Stimulated activated CD8-positive, alpha-beta memory T cell treated with anti-CD3 and anti-CD28 coated beads, Interleukin-15, amount 100 ng/mL, for 48 hours (primary cell): ENCODE measurements at places on chromosomes 1 and 21.

DNA sequence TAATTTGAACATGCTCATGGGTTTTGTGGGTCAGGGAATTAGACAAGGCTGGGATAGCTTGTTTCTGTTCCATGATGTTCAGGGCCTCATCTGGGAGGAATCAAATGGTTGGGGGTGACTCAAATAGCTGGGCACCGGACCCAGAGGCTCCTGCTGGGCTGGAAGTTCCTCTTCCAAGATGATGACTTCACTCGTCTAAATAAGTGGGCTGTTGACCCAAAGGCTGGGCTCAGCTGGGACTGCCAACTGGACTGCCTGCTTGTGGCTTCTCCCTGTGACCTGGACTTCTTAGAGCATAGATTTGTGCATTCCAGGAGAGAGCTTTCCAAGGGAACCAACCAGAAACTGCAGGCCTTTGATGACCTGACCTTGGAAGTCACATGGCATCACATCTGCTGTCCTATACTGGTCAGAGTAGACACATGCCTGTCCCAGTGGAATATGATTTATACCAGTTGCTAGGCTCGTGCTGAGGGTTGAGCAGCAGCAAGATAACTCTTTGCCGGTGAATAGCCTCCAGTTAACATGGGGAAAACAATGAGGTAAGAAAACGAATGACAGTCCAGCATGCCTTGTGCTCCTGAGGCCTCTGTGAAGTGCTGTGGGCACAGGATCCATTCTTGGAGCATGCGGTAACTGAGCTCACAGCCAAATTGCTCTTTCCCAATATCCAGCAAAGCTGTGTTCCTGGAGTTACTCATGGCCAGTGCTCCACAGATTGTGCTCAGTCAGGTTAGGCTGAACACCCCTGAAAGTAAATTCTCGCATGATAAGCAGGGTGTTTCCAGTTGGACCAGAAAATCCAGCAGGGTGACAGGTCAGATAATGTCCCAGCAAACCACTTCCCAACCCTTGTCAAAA lies 272.9 kb upstream of the TMEM51 start:
- DNase-seq: no peak

DNA sequence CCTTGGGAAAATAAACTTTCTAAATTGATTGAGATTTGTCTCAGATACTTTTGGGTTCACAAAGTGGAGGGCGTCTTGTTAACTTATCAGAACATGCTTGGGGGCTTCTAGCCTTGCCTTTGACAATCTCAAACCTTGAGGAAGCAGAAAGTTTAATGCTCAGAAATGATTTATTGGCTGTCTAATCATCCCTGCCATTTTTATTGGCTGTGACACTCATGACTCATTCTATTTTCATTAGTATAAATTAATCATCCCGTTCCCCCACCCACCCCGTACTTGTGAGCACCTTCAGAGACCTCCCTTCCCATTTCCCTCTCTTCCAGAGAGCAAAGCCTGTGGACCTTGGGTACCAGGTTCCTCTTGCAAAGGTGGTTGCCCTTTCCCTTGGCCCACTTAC lies 87.1 kb downstream of the FGGY start:
- DNase-seq: no peak

- no peak for DNase-seq
These were observed 82.1 kb downstream of the OLFM3 start for GRCh38 chr1:101914473-101915242.

DNA sequence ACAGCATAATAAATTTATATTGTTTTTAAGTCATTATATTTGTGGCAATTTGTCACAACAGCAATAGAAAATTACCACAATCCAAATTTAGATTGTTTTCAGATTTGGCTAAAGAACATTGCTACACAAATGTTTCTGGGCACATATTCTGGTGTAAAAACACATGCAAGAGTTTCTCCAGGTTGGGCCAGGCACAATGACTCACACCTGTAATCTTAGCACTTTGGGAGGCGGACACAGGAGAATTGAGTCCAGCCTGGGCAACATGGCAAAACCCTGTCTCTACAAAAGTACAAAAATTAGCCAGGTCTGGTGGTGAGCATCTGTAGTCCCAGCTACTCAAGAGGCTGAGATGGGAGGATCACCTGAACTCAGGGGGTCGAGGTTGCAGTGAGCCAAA lies 8.4 kb downstream of the ERO1B start:
- DNase-seq: no peak
